ENCODE measurements at places on chromosomes 3 and 15.

DNA sequence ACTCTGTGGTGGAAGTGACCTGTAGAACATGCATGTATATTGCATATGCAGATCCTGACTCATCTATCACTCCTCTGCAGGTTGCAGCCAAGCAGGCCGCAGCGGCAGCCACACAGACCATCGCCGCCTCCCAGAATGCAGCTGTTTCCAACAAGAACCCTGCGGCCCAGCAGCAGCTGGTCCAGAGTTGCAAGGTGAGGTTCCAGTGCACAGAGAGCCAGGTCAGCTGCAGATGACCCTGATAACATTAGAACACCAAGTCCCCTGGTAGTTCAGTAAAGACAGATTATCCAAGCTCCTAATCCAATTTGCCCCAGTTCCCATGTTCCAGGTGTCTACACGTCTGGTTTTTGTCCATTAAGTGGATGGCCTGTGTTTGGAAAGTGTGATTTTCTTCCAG, 325.1 kb upstream of the TPM1 start:
- DNase-seq, result no peak

DNA sequence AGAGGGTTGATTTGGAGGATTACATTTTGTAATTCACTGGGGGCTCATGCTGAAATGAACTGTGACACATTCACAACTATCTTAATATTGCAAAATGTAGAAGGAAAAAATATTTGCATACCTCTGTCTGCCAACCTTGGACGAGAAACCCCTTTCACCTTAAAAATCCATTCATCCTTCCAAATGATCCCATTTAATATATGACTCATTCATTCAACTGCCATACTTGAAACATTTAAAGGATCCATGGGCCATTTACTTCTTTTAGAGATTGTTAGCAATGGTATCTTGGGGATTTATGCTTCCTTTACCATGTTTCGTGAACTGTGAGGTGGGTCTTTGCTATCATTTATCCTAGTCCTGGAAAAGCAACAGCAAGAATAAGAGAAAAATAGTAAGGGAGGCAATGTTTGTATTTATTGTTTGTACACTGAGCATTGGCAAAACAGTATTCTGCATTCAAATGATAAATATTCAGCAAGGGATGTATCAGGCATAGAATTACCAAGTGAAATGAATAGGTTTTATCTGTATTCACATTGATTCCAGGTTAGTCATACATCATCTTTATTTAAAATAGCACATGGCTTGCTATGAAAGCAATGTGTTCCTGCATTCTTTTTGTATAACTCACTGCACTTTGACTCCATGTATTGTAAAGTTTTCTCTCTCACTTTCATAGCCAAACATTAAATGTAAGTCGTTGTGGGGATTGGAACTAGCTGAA, 378.1 kb downstream of the NSUN3 start:
- DNase-seq, result no peak

GRCh38 chr3:101813817-101814440, 34.9 kb downstream of the NXPE3 start:
- DNase-seq, result no peak

- no peak for DNase-seq
These were observed 241.7 kb downstream of the FEZF2 start for GRCh38 chr3:62131620-62132019.
